ENCODE measurements at places on chromosomes 3 and 15.

GRCh38 chr15:75695220-75695619 lies 17.4 kb downstream of the CSPG4 start:
- DNase-seq: peak; percentile 66

GRCh38 chr3:111509308-111509707 lies 32.7 kb upstream of the CD96 start:
- no peak for DNase-seq

GRCh38 chr15:29813009-29813408 lies 9.3 kb downstream of the TJP1 start:
- DNase-seq: no peak

- no peak for DNase-seq
Measured at GRCh38 chr3:123799544-123800361, 84.4 kb downstream of the MYLK start.

- DNase-seq: no peak
Measured at GRCh38 chr15:67480741-67481140, 40.2 kb upstream of the C15orf61 start.

DNA sequence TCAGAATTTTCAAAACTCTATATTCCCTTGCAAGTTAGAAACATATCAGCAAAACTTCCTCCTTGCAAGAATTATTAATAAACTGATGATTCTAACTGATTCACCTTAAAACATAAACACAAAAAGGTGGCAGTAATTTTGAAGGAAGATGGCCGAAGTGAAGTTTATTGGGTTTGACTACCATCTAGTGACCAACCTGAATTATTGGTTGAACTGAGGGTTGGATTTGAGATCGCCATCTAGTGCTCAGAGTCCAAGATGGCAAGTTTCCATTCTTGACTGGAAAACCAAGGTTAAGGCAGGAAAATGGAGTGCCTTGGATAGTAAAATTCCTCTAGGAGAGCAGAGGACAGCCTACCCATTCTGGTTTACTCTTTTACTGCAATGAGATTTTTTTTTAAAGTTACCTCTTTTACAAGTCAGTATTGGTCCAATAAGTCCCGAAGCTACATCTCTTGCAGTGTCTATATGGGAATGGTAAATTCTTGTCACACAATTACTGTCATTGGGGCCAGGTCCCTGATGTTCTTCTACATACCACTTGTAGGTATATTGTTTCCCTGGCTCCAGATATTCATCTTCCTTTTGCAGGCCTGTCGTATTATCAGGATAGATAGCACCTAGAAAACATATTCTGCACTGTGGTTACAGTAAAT lies 51.6 kb upstream of the CP start:
- DNase-seq: peak; percentile 90

GRCh38 chr3:101685870-101686307 lies 629 bp downstream of the RPL24 start:
- no peak for DNase-seq

DNA sequence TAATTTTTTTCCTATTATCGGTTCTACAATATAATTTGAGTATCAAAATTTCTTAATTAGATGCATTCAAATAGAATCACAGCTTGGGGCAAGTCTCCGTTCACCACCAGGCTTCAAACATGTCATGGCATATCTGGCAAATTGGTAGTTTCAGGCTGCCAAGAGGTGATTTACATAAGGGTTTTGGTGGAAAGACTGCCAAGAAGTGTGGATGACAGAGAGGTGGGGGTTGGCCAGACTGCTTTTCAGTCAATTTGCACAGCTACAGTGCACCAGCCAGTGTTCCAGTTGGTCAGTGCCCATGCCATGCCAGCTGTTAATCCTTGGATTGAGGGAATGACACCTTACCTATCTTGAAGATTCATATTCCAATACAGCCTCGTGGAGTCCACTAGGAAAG lies 8.4 kb upstream of the GSK3B start:
- DNase-seq: no peak

- DNase-seq: no peak
Measured at GRCh38 chr3:118688396-118688884, 346.2 kb downstream of the IGSF11 start.

DNA sequence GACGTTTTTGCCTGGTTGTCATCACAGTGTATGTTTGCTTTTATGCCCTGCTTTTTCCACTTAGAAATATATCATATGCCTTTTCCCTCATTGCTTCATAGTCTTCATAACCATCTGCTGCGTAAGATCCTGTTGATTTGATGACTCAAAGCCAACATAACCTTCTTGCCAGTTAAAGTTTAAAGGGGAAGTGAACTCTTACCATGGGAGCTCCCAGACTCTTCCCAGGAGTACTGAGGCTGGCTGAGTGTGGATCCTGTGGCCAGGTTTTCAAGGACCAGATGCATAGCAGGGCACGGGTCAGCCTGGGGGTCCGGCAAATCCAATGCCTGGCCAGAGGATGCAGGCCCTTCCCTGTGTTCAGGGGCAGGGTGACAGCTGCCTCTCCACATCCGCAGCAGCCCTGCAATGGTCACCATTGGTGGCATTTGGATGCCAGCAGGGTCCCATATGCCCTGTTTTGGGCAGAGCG lies 42.0 kb upstream of the SACM1L start:
- peak; percentile 76 for DNase-seq

DNA sequence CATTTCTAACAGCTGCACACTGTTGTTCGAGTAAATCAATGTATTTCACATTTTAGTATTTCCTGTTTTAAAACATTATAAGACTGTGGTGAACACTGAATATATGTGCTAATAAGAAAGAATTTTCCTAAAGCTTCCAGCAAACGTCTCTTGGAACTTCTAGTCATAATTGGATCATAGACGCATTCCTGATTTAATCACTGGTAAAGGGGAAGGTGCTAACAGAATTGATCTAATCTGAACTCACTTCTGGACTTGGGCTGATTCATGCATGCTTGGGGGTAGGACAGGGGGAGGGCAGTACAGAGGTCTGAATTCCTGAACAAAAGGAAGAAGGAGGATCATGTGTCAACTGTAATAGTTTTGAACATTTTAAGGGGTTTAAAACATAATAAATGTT lies 7.3 kb upstream of the LEKR1 start:
- DNase-seq: no peak

- DNase-seq: no peak
Measured at GRCh38 chr3:33093847-33094246, 3.1 kb downstream of the GLB1 start.

DNA sequence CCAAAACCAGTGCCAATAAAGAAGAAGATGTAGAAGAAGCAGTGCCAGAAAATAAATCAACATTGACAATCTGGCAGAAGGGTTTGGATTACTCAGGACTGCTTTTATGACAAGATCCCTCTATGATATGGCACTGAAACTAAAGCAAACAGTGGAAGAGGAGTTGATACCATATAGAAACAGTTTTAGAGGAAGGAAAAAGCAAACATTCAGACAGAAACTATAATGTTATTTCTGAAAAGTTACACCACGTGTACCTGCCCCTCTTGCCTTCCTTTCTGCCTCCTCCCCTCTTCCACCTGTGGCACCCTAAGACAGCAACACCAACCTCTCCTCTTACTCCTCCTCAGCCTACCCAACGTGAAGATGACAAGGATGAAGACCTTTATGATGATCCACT lies 63.0 kb downstream of the SFMBT1 start:
- no peak for DNase-seq

DNA sequence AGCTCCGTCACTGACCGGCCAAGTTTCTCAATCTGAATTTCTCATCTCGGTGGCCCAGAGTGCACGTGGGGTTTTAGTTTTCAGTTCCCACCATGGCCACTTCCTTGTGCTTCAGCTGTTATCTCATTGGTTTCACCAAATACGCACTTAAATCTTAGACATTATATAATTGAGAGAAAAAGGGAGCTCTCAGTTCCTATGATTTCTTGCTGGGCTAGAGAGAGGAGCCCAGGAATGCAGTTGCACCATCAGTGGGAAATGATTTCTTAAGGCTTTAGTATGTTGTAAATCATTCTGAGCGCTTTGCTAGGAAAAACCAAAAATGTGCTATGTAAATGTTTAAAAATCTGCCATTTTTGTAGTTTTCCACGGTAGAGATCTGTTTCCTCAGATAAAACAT lies 53.2 kb downstream of the OXNAD1 start:
- DNase-seq: no peak

DNA sequence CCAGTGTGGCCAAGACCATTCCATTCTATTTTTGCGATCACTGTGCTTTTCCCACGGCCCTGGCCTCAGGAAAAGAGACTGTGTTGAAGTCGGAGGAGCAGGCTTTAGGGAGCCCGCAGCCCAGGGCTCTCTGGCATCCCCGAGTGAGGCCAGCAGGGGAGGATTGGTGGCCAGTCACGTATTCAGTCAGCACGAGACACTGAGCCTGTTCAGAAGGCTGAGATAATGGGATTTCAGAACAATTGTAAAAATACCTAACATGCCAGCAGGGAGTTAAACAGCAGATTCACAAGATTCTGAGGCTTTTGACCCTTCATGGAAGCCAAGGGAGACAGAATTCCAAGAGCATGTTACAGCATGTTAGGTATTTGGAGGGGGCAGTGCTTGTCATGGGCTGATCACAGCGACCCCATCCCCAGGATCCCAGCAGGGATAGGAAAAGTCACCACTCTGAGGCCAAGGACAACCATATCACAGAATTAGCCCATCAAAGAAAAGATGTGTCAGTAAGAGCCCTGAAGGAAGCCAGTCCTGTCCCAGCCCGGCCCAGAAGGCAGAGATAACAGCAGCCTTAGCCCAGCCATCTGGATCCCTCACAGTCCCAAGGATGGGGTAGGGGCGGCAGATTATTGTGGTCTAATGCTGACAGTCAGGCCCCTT lies 40.6 kb downstream of the AMOTL2 start:
- DNase-seq: no peak

GRCh38 chr3:146431240-146431639 lies 38.1 kb downstream of the PLSCR2 start:
- no peak for DNase-seq

DNA sequence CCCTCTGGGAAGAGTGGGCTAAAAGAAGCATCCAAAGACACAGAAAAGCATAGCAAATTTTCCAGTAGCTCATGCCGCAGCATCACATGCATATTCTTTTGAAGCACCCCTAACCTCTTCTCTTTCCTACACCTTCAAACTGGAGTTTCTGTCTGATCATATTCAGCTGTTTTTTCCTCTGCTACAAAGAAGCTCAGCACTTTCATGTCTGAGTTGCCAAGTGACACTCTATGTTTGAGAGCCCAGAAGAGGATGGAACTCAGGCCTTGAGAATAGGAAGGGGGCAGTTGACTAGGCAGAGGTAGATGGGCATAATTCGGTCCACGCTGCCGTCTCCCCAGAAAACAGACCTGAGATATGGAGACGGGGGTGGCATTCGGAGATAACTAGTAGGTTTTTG lies 489.6 kb upstream of the NR2F2 start:
- no peak for DNase-seq

DNA sequence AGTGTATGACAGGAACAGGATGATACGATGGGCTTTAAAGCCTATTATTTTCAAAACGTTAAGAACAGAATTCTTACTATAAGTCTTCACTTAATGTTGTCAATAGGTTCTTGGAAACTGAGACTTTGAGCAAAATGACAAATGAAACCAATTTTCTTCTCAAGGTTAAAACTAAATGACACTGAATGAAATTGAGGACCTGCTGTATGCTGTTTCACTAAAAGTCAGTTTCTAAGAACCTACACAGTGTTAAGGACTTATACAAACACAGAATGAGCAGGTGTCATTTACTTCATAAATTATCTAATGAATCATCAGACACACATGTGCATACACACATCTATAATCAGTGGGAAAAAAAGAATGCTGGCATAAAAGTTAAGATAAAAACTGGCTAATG lies 106.9 kb downstream of the RFTN1 start:
- no peak for DNase-seq

GRCh38 chr3:127796831-127797150 lies 25.5 kb downstream of the MGLL start:
- DNase-seq: no peak

GRCh38 chr3:100149713-100150415 lies 35.6 kb upstream of the FILIP1L start:
- DNase-seq: no peak

DNA sequence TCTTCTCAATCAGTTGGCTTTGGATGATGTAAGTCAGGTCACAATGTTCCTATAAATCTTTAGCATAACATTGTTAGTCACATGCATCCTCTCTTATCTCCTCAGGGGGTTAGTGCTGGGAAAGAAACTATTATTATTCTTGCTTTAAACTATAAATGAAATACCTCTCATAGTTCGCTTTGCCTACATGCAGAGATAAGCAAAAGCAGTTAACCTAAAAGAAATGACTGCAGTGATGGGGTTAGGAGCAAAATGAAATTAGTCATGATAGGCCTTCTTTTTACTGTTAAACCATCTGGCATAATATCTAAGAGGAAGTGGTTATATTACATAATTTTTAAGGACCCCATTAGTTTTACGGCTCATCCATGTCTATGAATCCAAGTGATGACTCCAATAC lies 91.7 kb upstream of the IGSF10 start:
- no peak for DNase-seq

- no peak for DNase-seq
Measured at GRCh38 chr3:104458657-104459056, 908.1 kb upstream of the ALCAM start.

- no peak for DNase-seq
Measured at GRCh38 chr15:100284701-100285100, 57.1 kb downstream of the ADAMTS17 start.

GRCh38 chr3:156172536-156172935 lies 52.2 kb downstream of the KCNAB1 start:
- DNase-seq: no peak

GRCh38 chr3:190972840-190973270 lies 110.4 kb upstream of the GMNC start:
- no peak for DNase-seq

DNA sequence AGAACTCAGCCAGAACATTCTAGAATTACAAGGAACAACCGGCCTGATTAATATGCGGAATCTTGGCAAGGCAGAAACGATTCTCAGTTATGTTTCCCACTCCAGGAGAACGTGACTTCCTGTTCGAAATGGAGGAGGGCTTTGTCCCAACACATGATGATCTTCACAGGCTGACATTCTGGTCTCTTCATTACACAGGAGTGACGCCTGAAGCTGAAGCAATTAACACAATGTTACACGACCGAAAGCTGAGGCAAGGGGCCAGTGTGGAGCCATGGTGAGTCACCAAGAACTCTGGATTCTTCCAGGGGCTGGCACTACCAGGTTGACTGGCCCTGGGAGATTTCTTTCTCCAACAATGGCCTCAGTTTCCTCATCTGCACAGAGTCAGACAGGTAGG lies 40.9 kb downstream of the RFTN1 start:
- DNase-seq: no peak

DNA sequence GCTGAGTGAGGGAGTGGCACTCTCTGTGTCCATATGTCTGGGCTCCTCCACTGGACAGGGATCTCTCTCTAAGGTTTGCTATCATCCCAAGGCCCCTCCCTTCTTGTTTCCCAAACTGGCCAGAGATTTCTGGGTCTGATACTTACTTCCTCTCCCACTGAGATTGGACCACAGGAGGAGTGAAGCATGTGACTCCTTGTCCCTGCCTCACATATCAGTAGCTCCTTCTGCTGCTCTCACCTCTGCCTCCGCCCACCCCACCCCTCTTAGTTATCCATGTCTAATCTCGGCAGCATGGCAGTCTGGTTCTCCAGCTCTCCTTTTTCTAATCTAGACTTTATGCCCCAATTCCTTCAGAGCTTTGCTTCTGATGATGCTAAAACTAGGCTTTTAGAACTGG lies 223.1 kb downstream of the RPLP1 start:
- DNase-seq: no peak
